ENCODE measurements at places on chromosomes 11 and 22. TPM values are rescaled to one million over a fixed set of nuclear protein-coding genes. Genes with fewer than 3 reads are reported as not detected.

The RGL4 gene
- total RNA-seq: not detected

The KRTAP5-7 gene
- 0.07 TPM for total RNA-seq

The STK33 gene
- 1.1 TPM for total RNA-seq

The OR9I1 gene
- total RNA-seq: not detected

The TMEM121B gene
- total RNA-seq: 0.50 TPM

The TNNI2 gene
- not detected for total RNA-seq

The F2 gene
- total RNA-seq: not detected

The GSTT2B gene
- 11.4 TPM for total RNA-seq

The RIMBP3C gene
- total RNA-seq: not detected

The RFPL1 gene
- total RNA-seq: not detected

The DDIAS gene
- total RNA-seq: 15.0 TPM

The ESAM gene
- total RNA-seq: 154 TPM

The PRR14L gene
- 48.9 TPM for total RNA-seq

The POTEH gene
- total RNA-seq: not detected

The PATE2 gene
- 0.13 TPM for total RNA-seq

The CEP126 gene
- total RNA-seq: 3.2 TPM

The KLHDC7B gene
- not detected for total RNA-seq

The FOSL1 gene
- total RNA-seq: 41.6 TPM

The MRGPRX4 gene
- not detected for total RNA-seq

Measured in thoracic aorta endothelial cell (primary cell).